ENCODE measurements at places on chromosomes 16 and 17.
A peak's percentile ranks its signal among the peaks of the same experiment; 100 is the strongest.

DNA sequence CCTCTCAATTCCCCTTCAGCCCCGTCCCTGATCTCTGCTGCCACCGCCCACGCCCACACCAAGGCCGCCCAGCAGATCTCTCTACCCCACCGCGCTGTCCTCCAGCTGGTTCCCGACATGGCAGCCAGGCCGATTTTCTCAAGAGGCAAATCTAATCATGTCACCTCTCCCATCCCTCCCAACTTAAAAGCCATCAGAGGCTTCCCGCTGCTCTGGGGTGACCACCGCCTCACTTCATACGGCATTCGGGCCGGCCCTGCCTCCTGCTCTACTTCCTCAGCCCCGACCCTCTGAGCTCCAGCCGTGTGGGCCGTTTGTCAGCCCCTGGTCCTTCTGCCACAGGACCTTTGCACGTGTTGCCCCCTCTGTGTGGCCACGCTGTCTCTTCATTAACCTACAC is 63.2 kb downstream of the RPH3AL start:
- no peak for DNase-seq

GRCh38 chr17:66290101-66290722 is 12.2 kb upstream of the PRKCA start:
- DNase-seq: no peak

DNA sequence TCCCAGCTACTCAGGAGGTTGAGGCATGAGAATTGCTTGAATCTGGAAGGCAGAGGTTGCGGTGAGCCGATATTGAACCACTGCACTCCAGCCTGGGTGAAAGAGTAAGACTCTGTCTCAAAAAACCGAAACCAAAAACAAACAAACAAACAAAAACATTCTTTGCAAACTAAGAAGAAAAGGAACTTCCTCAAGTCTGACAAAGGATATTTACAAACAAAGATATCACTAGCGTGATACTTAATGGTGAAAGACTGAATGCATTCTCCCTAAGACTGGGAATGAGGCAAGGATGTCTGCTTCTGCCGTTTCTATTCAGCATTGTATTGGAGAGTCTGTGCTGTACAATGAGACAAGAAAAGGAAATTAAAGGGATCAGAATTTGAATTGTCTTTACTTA is 10.5 kb upstream of the MPO start:
- DNase-seq: no peak

DNA sequence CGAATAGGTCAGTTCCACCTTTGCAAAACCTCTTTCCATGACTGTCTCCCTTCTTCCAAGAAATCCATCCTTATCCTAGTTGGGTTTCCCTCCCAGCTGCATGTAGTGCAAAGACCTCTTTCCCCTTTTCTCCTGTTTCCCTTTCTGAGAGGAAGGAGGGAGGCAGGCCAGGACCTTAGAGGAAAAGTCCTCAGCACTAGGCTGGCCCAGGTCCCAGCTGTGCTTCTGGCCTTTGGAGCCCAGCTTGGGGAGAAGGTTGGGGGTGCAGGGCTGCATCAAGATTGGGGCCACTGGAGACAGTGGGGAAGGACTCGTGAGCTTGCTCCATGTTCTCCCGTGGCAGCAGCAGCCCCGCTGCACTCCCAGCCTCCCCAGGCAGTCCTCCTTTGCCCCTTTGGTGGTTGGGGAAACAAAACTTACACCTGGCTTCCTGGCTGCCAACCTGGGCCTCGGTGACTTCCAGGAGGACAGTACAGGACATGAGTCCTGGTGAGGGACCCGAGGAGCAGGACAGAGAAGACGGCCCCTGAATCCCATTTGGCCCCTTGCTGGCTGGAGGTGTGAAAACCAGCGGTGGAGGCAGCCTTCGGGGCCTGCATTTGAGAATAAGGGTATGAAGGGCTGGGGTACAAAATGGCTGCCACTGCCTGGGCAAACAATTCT is 481 bp downstream of the HEXIM2 start:
- DNase-seq: no peak

- peak; percentile 53 for DNase-seq
Measured at GRCh38 chr17:31680126-31680525, 178.9 kb downstream of the COPRS start.

DNA sequence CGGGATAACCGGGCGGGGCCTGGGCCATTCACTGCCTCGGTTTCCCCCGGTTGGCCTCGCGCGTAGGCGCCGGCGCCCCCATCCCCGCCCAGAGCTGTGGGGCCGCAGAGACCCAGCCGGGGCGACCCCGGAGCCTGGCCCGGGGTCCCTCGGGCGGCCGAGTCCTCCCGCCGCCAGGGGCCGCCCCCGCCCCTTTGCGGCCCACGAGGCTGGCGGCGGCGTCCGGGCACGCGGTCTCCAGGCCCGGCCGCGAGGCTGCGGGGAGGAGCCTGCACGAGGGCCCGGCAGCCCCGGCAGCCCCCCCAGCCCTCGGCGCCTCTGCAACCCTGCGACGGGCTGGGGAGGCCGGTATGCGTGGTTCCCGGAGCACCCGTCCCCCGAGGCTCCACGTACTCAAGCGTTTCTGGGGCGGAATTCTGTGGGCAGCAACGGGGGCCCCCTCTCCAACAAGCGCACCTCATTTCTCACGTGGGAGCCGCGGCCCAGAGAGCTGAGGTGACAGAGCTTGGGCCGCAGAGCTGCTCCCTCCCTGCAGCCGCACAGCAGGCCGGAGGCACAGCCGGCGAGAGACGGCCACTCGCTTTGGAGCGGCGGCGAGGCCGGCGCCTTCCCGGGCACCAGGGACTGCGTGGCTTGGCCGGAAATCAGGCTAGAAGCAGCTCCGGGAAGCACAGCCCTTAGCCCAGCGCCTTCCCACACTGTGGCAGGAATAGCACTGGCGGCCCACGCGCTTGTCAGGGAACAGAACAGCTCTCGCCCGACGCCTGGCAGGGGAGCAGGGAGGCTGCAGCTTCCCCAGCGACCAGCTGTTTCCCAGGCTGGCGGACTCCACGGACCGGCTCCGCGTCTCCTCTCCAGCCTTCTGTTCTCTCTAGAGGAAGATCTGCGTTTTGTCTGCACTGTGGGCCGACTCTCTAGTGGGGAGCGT is 867 bp upstream of the LIMD2 start:
- peak; percentile 78 for DNase-seq

- no peak for DNase-seq
Measured at GRCh38 chr17:48795444-48796162, 21.4 kb downstream of the TTLL6 start.
